GM12864 (cell line): ENCODE measurements at places on chromosomes 16 and 17.

- no peak for DNase-seq
Measured at GRCh38 chr16:88144028-88144511, 192.8 kb downstream of the BANP start.

- DNase-seq: no peak
Measured at GRCh38 chr17:8144401-8145231, 7.6 kb downstream of the PER1 start.

- no peak for DNase-seq
Measured at GRCh38 chr17:50523208-50523607, 9.3 kb upstream of the EPN3 start.

DNA sequence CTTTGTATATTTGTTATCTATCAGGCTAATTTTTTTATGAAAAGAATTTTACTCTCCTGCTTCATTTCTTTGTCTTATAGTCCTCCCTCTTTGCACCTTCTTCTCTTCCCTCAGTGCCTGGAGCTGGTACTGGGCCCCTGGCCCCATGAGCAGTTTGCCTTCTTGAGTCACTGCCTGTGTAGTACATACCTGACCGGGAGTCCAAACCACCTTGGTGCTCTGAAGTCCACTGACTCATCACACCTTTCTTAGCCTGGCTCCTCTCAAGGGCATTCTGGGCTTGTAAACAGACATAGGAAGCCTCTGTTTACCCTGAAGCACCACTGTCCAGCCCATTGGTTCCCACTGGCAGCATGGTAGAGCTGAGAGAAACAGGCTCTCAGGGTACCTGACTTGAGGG, 11.0 kb upstream of the TACO1 start:
- DNase-seq: no peak

- DNase-seq: no peak
Measured at GRCh38 chr17:75144816-75145512, 9.3 kb downstream of the JPT1 start.

DNA sequence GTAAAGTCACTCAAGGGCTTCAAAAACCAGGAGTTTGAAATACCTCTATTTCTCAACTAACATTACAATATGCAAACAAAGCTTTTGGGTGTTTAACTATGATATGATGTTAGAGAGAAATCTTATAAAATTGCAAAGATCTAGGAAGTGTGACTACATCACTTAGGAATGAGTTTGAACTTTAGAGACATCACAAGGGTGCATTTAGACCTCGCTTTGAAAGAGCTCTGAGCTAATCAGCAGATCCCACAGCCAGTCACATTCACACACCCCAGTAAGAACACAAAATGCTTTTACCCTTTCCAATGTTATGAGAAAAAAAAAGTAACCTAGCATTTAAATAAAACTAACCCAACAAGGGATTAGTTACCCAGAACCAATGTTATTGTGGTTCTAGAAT, 45.2 kb downstream of the HYDIN start:
- no peak for DNase-seq

- DNase-seq: no peak
Measured at GRCh38 chr17:62631086-62631935, 3.8 kb downstream of the MRC2 start.

- no peak for DNase-seq
Measured at GRCh38 chr17:32350666-32351418, 885 bp downstream of the ZNF207 start.

GRCh38 chr16:89588413-89589109, 13.0 kb downstream of the CPNE7 start:
- DNase-seq: no peak

DNA sequence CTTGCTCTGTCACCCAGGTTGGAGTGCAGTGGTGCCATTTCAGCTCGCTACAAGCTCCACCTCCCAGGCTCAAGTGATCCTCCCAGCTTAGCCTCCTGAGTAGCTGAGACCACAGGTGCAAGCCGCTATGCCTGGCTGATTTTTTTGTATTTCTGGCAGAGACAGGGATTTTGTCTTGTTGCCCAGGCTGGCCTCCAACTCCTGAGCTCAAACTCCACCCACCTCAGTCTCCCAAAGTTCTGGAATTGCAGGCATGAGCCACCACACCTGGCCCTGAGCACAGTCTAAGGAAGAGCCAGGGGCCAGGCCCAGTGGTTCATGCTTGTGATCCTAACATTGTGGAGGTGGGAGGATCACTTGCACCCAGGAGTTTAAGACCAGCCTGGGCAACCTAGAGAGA, 21.8 kb upstream of the BCO1 start:
- DNase-seq: no peak

GRCh38 chr16:1102333-1102700, 6.3 kb upstream of the C1QTNF8 start:
- no peak for DNase-seq

GRCh38 chr17:742147-742793, 9.8 kb downstream of the GEMIN4 start:
- no peak for DNase-seq

GRCh38 chr17:2264067-2264860, 39.3 kb downstream of the SMG6 start:
- DNase-seq: no peak

- DNase-seq: no peak
Measured at GRCh38 chr17:66190738-66191592, 968 bp downstream of the CEP112 start.

DNA sequence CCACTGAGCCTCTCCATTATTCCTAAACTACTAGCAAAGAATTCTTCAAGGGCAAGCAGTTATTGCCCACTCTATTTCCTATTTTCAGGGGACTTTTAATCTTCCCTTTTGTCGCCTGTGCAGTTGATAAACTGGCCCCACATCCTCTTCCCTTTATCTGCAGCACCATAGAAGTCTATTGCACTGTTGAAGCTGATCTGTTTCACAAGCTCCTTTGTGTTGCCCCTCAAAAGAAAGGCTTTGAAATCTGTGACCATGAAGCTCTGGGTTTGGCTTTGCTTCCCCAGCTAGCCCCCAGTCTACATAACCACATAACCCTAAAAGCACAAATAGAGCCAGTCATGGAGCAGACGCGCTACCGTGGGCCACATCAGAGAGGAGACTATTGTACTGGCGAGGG, 37.1 kb downstream of the CDRT15 start:
- no peak for DNase-seq

- DNase-seq: no peak
Measured at GRCh38 chr16:84751241-84751640, 51.4 kb downstream of the USP10 start.

- no peak for DNase-seq
Measured at GRCh38 chr16:14232106-14232864, 161.2 kb downstream of the MRTFB start.

GRCh38 chr16:57023541-57024249, 34.3 kb downstream of the NLRC5 start:
- DNase-seq: no peak

DNA sequence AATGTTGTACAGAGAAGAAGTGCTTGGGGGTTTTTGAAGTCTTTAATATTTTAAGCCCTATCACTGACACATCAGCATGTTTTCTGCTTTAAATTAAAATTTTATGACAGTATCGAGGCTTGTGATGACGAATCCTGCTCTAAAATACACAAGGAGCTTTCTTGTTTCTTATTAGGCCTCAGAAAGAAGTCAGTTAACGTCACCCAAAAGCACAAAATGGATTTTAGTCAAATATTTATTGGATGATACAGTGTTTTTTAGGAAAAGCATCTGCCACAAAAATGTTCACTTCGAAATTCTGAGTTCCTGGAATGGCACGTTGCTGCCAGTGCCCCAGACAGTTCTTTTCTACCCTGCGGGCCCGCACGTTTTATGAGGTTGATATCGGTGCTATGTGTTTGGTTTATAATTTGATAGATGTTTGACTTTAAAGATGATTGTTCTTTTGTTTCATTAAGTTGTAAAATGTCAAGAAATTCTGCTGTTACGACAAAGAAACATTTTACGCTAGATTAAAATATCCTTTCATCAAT, 57.8 kb downstream of the HLF start:
- no peak for DNase-seq

- DNase-seq: no peak
Measured at GRCh38 chr17:55642741-55643140, 79.9 kb downstream of the TMEM100 start.

GRCh38 chr17:35002876-35003551, 22.7 kb downstream of the LIG3 start:
- no peak for DNase-seq

DNA sequence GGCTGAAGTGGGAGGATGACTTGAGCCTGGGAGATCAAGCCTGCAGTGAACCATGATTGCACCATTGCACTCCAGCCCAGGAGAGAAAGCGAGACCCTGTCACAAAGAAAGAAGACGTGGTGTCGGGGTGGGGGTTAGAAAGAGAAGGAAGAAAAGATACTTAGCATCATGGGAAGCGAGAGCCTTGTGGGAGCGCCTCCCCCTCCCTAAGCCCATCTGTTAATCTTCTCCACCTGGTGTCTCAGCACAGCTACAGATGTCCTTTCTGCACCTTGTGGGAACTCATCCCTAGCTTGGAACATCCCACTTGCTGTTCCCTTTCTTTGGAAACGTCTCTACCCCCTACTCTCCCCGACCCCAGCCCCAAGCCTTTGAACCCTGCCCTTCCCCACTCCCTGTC, 6.0 kb downstream of the ZNF688 start:
- no peak for DNase-seq

DNA sequence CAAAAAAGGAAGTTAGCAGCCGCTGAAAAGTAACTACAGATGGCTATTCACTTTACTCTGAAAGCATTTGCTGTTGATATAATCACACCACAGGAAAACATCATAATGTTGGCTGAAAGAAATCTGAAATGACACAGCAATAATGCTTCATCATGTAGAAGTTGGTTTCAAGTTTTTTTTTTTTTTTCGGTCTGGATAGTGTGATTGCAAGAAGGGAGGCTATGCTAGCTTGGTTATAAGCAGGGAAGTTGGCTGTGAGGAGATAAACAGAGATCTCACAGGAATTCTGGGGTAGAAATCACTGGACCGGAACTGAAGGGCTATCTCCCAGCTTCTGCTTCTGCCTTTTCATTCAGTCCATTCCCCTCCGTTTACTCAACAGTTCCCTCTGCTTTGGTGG, 57.9 kb downstream of the MYO1D start:
- no peak for DNase-seq

- DNase-seq: no peak
Measured at GRCh38 chr16:10919003-10919351, 23.3 kb downstream of the DEXI start.

- no peak for DNase-seq
Measured at GRCh38 chr17:45702666-45703266, 81.4 kb upstream of the CRHR1 start.

DNA sequence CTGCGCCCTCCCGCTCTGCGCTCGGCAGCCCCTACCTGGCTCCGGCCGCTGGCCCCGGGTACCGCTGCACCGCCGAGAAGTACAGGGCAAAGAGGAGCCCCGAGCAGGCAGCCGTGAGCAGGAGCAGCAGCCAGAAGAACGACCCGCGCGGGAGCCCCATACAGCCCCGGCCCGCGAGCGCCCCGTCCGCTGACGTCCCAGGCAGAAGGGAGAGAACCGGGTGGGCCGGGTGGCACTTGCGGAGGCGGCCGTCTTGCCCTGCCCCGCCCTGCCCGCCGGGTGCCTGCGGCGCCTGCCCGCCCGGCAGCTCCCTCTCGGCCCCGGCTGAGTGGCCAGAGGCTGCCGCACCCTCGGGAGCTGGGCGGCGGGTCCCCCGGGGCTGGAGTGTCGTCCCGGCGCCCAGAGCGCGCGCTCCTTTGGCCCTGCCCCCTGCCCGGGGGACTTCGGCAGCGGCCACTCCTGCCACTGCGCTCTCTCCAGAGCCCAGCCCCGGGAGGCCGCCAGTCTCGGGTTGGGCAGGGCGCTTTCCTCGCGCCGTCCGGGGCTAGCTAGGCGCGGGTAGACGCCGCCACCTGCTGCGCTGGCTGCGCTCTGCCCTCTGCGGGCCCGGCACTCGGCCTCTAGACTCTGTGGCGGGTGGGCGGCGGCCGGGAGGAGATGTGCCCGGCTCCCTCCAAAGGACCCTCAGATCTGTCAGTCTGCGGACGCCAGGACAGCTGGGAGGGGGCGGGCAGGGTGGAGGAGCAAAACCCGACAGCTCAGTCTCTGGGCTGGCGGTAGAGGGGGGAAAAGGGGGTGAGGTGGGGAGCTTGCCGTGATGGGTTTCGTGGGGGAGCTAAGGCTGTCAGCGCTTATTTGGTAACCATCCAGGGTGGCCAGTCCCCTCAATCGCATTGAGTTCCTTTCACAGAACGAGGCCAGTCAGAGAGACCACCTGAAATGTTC, at the start of gene ST6GALNAC2:
TSS of gene ST6GALNAC2 (minus strand) at position 212 of the 945 bp plus-strand sequence. CDS start at position 160, 52 bp downstream.
- no peak for DNase-seq

- DNase-seq: no peak
Measured at GRCh38 chr17:43588664-43589435, 42.7 kb upstream of the ETV4 start.

GRCh38 chr16:56506941-56507340, 12.9 kb downstream of the BBS2 start:
- DNase-seq: no peak

DNA sequence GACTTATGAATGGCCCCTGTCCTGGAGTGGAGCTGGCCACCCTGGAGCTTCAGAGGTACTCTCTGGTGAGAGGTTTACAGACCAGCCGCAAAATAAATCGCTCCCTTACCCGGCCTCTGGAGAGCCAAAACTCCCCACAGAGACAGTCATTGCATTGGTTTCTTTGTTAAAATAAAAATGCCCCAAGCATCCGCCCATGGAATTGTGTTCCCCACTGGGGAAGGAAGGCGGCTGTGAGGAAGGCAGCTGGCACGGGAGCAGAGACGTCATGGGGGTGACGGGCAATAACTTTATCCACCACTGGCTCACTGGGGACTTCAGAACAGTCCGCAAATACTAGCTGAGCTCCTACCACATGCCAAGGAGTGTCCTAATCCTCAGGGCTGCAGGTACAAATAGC, 266.2 kb upstream of the FOXF1 start:
- DNase-seq: no peak

DNA sequence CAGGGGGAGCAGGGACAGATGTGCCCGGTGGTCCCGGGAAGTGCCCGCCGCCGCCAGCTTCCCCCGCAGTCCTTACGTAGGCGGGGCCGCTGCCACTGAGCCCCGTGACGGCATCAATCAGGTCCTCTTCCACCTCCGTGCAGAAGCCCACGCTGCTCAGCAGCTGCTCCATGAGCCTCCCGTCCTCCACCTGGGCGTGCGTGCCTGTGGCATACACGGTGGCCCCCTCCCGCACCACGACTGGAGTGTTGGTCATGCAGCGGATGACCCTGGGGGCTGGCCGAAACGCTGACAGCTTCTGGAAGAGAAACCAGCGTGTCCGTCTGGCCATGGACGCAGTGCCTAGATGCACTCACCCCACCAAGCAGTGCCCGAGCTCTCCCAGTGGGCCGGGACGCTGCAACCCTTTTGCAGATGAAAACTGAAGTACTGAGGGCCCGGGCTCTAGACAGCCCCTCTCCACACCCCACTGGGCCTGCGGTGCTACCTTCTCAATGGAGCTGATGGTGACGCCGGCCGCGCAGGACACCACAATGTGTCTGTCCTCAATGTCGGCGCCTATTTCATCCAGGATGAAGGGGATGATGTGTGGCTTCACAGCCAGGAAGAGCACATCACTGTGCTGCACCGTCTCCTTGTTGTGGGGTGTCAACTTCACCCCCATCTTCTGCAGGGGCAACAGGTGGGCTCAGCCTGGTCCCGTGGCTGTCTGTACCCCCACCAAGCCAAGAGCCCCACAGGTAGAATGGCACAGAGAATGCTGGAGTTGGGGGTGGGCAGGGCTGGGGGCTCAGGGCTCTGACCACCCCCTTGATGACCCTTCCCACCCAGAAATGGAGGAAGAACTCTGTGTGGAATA, 2.0 kb downstream of the PYCR1 start:
- no peak for DNase-seq

GRCh38 chr17:79216391-79216790, 141.8 kb downstream of the ENGASE start:
- no peak for DNase-seq

- no peak for DNase-seq
Measured at GRCh38 chr16:50281391-50282009, 15.1 kb downstream of the ADCY7 start.

GRCh38 chr17:47813512-47814031, 8.0 kb downstream of the OSBPL7 start:
- no peak for DNase-seq
